ENCODE measurements at places on chromosomes 11 and 22.
A peak's percentile ranks its signal among the peaks of the same experiment; 100 is the strongest.

GRCh38 chr11:132119573-132119972 lies 749.2 kb downstream of the NTM start:
- no peak for DNase-seq

DNA sequence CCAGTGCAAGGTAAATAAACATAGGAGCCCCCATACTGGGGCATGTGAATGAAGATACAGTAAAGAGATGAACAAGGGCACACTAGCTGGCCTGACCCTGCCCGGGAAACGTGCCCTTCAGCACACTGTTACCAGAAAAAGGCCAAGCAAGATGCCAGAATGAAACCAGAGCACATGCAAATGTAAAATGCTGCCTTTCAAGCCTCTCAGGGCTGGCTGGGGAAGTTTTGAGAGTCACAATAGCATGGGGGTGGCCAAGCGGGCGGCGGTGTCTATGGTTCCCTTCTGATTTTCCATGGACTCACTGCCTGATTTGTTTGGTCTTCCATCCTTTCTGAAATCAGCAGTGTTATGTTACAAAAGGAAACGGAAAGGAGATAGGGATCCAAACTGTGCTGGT lies 18.9 kb upstream of the SUSD2 start:
- DNase-seq = no peak

GRCh38 chr11:120985718-120986569 lies 38.0 kb upstream of the TBCEL start:
- DNase-seq = peak; percentile 79

GRCh38 chr11:95104121-95104830 lies 14.6 kb downstream of the ENDOD1 start:
- DNase-seq = no peak

DNA sequence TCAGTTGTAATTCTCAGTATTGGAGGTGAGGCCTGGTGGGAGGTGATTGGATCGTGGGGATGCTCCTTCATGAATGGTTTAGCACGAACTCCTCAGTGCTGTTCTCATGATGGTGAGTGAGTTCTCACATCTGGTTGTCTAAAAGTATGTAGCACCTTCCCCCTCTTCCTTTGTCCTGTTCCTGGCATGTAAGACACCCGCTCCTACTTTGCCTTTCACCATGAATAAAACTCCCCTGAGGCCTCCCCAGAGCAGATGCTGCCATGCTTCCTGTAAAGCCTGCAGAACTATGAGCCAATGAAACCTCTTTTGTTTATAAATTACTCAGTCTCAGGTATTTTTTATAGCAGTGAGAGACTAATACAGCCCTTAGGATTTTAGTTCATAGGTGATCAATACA lies 191.5 kb downstream of the MAML2 start:
- no peak for DNase-seq

- DNase-seq = peak; percentile 55
Observed at GRCh38 chr11:12599408-12600143, 74.6 kb upstream of the TEAD1 start.

DNA sequence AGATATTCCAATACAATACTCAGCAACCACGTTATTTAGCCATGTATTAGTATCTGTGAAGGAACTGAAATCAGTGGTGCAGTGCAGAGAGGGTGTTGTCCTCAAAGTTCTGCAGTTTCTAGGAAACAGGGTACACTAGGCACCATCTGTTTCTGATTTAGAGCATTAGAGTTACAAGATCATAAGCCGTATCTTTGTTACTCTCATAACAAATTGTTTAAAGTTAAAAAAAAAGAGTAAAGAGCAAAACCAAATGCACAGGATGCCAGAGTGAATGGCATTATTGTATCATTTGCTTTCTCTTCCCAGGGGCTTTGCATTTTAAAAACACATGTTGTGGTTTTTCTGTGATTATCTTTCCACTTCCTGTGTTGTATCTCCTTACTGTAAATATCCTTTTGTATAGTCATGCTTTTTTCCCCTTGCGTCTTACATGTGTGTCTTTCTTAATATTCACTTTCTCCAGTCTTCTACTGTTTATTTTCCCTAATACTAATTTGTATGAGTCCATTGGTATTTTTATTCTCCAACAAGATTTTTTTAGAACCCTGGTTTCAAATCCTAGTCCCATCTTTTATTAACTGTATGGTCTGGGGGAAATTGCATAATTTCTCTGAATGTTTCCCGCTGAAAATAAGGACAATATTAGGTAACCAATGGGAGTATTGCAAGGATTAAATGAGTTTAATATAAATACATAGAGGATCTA lies 15.2 kb upstream of the NUP160 start:
- DNase-seq = no peak

DNA sequence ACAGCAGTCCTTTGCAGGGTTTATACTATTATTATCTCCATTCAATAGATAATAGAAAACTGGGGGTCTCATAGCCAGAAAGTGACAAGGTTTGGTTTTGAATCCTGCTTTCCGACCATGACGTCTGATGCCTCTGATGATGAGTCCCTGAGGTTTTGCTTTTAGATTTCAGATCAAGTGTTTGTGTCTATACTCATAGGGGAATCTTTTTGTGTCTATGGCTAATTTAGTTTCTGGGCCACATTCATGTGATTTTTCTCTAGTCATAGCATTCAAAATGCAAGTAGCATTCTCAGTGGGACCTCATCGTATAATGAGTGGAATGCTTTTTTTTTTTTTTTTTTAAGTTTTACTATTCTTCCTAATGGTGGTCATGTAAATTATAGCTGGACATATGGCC lies 72.9 kb downstream of the TNRC6B start:
- no peak for DNase-seq

DNA sequence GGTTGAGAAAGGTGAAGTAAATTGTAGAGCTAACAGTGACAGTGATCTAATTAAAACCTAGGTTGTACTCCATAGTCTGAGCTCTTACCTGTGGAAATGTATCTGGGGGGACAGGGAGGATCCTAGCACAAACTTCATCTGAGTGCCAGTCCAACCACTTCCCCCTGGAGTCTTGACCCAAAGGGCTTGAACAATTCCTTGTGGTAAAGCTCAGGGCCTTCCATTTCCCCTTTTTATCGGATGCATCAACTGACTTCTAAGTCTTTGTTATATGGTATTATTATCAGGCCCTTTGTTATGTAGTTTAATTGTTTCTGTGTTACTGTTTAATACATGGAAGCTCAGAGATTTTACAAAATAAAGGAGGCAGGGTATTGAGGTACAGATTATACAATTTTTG lies 140.2 kb upstream of the SESN3 start:
- DNase-seq = no peak

DNA sequence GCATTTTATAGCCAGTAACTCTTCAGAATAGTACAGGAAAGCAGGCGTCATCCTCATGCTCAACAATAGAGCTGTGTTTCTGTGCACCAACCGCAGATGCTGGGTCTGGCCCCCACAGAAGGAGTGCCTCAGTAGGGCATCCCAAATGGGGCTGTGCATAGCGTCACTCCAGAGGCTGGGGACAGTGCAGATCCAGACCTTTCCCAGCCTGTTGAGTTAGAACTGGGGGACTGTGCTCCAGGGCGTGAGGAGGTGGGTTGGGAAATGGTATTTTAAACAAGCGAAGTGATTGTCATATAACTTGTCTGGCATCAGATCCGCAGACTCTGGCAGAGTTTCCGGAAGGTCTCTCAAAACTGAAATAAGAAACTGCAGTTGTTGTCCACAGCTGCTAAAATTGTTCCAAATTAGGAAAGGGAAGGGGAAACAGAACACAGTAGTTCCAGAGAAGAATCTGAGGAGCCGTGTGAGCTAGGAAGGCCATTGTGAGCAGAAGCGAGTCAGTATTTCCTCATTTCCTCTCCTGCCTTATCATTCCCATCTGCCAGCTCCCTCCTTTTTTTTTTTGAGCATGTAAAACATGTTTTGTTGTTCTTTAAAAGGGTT lies 52.2 kb downstream of the JAM3 start:
- DNase-seq = no peak

- DNase-seq = no peak
Observed at GRCh38 chr22:31068970-31069369, 12.1 kb upstream of the SMTN start.

GRCh38 chr11:122756417-122756816 lies 81.9 kb upstream of the CRTAM start:
- DNase-seq = no peak

DNA sequence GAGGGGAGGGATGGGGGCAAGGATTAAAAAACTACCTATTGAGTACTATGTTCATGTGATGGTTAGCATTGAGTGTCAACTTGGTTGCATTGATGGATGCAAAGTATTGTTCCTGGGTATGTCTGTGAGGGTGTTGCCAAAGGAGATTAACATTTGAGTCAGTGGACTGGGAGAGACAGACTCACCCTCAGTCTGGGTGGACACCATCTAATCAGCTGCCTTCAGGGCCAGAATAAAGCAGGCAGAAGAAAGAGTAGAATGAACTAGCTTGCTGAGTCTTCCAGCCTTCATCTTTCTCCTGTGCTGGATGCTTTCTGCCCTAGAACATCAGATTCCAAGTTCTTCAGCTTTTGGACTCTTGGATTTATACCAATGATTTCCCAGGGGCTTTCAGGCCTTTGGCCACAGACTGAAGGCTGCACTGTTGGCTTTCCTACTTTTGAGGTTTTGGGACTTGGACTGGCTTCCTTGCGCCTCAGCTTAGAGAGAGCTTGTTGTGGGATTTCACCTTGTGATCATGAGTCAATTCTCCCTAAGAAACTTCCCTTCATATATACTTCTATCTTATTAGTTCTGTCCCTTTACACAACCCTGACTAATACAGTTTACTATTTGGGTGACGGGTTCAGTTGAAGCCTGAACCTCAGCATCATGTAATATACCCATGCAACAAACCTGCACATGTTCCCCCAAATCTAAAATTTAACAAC lies 70.2 kb downstream of the MTNR1B start:
- no peak for DNase-seq

GRCh38 chr22:36332623-36333332 lies 55.0 kb downstream of the MYH9 start:
- DNase-seq = peak; percentile 57

GRCh38 chr11:129620237-129621104 lies 195.2 kb upstream of the TMEM45B start:
- no peak for DNase-seq

GRCh38 chr11:100472727-100473389 lies 214.2 kb upstream of the ARHGAP42 start:
- DNase-seq = no peak

All from Caco-2 (cell line).